ENCODE measurements at places on chromosomes 5 and 9.

GRCh38 chr5:82901281-82901888, 175.8 kb downstream of the TMEM167A start:
- no peak for DNase-seq

GRCh38 chr9:104556830-104557634, 11.9 kb upstream of the OR13C8 start:
- no peak for DNase-seq

- DNase-seq, result no peak
These were observed 9.3 kb downstream of the DNAJC18 start for GRCh38 chr5:139430015-139430414.

DNA sequence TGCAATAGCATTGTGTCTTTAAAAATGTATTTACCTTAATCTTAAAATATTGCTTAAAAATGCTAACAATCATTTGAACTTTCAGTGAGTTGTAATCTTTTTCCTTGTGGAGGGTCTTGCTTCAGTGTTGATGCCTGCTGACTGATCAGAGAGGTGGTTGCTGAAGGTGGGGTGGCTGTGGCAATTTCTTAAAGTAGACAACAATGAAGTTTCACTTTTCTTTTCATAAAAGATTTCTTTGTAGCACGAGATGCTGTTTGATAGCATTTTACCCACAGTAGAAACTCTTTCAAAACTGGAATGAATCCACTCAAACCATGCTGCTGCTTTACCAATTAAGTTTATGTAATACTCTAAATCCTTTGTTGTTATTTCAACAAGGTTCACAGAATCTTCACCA, 50.8 kb downstream of the NR3C1 start:
- no peak for DNase-seq

GRCh38 chr9:91420501-91421127, 3.0 kb downstream of the NFIL3 start:
- no peak for DNase-seq

- DNase-seq, result no peak
These were observed 27.2 kb downstream of the PCDHGC5 start for GRCh38 chr5:141515946-141516671.

GRCh38 chr9:107367727-107368502, 84.8 kb downstream of the RAD23B start:
- DNase-seq, result no peak

DNA sequence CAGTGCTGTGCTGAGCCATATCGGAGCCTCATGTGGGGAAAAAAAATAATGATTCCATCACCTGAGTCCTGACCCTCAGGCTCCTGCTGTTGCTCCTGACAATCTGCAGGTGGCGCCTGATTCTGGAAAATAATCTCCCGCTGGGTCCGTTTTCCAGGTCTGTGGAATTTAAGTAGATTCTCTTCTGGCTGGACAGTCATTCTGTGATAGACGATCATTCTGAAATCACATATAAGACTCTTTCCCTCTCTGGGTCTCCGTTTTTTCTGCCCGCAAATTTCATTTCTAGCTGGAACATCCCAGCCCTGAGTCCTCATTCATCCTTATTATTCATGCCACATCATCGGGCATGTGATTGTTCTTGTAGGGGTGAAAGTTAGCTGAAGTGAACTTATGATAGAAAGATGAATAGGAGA, 22.1 kb upstream of the STXBP1 start:
- no peak for DNase-seq

GRCh38 chr9:131776036-131776435, 36.2 kb upstream of the RAPGEF1 start:
- no peak for DNase-seq

- DNase-seq, result no peak
These were observed 22.2 kb downstream of the RALGDS start for GRCh38 chr9:133098871-133099270.

DNA sequence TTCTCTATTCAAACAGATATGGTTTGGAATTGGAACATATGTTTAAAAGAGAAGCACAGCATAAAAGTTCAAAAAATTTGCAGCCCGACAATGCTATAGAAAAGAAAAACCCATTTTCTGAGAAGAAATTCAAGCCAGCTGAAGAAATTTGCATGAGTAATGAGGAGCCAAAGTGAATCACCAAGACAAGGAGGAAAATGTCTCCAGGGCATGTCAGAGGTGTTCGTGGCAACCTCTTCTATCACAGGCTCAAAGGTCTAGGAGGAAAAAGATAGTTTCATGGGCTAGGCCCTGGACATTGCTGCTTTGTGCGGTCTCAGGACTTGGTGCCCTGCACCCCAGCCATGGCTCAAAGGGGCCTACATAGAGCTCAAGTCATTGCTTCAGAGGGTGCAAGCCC, 134.8 kb upstream of the ADAMTS16 start:
- no peak for DNase-seq

GRCh38 chr5:77208507-77209163, 1.8 kb upstream of the PDE8B start:
- DNase-seq, result no peak

DNA sequence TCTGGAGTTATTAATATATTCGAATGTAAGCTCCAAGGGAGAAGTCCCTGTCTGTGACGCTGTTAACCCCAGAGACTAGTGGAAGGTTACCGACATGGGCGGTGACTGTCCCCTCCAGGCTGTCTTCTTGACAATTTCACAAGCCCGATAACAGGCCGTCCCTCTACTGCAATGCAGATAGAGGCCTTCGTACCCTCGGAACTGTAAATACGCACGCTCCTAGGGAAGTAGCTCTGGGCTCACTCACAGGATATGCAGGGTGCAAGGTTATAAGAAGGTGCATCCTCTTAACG, 680 bp upstream of the RFK start:
- peak; percentile 73 for DNase-seq

DNA sequence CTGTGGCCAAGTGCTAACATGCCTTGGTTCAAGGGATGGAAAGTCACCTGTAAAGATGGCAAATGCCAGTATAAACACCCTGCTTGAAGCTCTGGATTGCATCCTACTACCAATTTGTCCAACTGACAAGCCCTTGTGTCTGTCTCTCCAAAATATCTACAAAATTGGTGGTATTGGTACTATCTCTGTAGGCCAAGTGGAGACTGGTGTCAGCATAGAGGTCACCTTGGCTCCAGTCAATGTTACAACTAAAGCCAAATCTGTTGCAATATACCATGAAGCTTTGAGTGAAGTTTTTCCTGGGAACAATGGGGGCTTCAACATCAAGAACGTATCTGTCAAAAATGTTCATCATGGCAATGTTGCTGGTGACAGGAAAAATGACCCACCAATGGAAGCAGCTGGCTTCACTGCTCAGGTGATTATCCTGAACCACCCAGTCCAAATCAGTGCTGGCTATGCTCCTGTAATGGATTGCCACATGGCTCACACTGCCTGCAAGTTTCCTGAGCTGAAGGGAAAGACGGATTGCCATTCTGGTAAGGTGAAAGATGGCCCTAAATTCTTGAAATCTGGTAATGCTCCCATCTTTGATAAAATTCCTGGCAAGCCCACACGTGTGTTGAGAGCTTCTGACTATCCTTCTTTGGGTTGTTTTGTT, 19.9 kb downstream of the AFF4 start:
- no peak for DNase-seq

DNA sequence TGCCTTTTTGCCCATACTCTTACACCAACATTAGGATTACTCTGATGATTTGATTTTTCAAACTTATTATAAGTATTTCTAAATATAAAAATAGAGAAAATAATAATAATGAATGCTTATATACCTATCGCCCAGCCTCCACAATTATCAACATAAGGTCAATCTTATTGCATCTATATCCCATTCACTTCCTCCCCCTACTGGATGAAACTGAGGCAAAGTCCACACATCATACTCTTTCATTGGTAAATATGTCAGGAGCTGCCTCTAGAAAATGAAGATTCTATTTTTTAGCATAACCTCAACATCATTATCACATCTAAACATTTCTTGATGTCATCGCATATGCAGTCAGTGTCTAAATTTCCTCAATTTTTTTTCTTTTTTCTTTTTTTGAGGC, 44.3 kb downstream of the SH3RF2 start:
- DNase-seq, result no peak

- no peak for DNase-seq
These were observed 15.6 kb downstream of the MLLT3 start for GRCh38 chr9:20606652-20607051.

- DNase-seq, result no peak
These were observed 133.0 kb downstream of the ATG10 start for GRCh38 chr5:82104872-82105271.

- peak; percentile 35 for DNase-seq
These were observed 34.4 kb upstream of the MRPS30 start for GRCh38 chr5:44774279-44774880.

DNA sequence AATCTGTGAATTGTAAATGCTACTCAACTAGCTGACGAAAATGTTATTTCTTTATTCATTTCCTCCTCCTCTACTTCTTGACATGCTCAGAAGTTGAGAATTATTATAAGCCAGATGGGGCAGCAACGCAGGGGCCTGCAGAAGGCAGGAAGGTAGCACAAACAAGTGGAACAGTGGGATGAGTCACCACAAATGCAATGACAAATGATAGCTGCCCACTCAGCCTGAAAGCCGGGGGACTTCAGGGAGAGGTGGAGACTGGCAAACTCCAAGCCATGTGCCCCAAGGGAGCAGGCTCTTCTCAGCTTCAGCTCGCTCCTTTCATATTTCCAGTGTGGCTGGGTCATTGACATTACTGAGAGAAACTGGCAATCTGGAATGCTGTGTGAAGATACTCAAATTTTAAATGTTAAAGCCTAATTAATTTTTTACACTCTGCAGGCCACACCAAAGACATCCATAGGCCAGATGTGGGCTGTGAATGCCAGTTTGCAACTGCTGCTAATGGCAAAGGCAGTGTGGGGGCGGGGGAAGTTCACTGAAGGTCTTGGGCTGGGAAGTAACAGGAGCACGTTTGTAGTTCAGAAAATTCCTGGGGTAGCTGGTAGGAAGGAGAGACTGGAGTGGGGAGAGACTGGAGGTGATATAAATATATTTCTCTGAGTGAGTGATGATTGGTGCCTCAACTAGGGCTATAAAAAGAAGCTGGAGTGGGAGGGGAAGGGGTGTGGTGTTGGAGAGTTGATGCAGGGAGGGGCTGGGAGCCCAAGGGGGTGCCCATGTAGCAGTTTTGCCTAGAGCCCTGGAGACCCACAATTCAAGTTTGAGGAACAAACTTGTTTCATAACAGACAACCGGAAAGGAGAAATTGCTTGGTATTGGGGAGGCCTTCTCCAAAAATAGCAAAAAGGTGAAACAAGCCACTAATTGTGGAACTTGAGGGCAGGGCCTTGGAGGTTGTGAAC, 20.8 kb upstream of the ADRB2 start:
- DNase-seq, result no peak

- no peak for DNase-seq
These were observed 122.7 kb upstream of the TNC start for GRCh38 chr9:115240676-115241075.

- DNase-seq, result no peak
These were observed 299.3 kb downstream of the DIRAS2 start for GRCh38 chr9:90343366-90343765.

DNA sequence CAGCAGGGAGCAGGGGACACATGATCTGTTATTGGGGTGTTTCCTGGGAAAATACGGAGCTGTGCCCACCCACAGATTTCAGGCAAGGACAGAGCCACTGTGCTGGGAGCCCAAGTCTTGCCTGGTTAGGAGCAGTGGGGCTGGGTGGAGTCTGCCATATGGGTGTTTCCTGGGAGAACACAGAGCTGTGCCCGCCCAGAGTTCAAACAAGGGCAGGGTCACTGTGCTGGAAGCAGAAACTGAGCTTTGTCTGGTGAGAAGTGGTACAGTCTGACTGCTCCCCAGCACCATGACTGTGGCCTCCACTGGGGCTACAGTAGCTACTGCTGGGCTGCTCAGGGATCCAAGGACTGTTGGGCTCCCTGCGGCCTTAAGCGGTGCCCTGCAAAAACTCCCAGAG, 135.5 kb downstream of the MCTP1 start:
- no peak for DNase-seq

DNA sequence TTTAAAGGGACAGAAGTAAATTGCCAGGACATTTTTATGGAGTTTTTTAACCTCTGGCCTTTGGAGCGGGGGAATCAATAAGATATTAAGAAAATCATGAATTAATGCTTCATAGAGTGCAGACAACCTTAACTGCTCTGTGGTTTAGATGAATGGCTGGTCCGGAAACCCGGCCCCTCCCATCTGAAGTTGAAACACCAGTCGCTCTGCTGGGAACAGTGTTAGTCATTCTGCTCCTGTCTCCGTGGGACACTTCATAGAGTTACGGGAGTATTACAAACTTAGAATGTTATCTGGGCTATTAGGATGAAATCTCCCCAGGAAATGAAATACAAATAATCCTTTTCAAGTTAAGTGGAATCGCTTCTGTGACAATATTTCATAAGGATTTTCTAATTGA, 110.1 kb upstream of the IRX2 start:
- no peak for DNase-seq

- DNase-seq, result no peak
These were observed 119.0 kb upstream of the SLC25A48 start for GRCh38 chr5:135715267-135716055.

DNA sequence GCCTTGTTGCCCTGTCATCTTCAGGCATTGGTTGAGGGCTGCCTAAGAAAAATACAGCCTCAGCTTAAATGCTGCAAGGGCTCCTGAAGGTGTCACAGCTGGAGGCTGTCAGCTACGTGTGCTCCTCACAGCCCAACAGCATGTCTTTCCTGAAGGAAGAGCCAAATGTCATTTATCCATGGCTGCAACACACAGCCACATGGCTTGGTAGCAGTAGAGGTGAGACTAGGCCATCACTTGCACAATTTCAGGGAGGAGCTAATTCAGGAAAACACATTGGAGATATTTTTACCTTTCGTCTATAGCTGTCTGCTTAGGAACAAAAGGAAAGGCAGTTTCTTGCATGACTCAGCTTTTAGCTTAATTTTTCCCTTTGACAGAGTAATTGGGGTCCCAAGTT, 260.7 kb downstream of the SYK start:
- no peak for DNase-seq

DNA sequence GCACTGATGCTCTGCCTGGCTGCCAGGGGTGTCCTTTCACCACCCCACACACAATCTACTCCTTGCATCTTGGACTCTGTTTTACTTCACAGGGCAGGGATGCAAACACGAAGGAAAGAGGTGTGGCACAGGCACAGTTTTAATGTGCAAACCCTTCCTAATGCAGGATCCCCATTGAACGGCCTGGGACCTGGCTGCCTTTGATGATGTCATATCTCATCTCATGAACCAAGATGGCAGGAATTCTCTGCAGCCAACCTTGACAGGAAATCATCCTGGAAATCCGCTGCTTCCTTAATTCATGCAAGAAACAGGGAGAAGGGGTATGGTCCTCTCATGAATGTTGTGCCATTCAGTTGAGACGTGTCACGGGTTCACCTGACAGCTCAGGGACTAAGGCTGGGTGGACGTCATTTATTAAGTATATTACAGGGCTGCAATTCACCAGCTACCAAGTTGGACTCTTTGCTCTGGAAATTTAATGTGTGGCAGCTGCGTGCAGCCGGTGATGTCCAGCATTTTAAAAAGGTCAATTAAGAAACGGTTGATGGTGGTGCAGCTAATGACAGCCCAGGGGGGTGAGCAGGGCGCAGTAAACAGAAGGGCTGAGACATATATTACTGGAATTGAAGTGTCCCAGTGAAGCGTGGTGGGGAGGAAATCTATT, 91.5 kb downstream of the LMNB1 start:
- no peak for DNase-seq

All from CD4-positive, alpha-beta T cell treated with Interferon alpha-2 for 1 hour (primary cell).